ENCODE measurements at places on chromosomes 2 and 18.

DNA sequence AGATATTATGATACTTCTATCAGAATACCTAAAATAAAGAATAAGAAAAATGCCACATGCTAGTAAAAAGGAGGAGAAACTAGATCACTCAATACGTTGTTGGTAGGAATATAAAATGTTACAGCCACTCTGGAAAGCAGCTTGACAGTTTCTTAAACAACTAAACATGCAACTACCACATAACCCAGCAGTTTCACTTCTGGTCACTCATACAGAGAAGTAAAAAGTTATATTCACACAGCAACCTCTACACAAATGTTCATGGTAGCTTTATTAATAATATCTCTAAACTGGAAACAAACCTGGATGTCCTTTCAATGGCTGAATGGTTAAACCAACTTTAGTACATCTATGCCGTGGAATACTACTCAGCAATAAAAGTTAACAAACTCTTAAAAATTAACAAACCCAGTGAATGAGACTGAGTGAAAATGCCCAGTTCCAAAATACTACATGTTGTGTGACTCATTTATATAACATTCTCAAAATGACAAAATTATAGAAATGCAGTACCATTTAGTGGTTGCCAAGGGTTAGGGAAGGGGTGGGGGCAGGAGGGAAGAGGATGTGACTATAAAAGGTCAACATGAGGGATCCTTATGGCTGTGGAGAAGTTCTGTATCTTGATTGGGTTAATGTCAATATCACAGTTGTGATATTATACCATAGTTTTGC is 124.1 kb downstream of the MMADHC start:
- DNase-seq = no peak

- no peak for DNase-seq
These were observed 77.6 kb upstream of the OTOF start for GRCh38 chr2:26555246-26556133.

DNA sequence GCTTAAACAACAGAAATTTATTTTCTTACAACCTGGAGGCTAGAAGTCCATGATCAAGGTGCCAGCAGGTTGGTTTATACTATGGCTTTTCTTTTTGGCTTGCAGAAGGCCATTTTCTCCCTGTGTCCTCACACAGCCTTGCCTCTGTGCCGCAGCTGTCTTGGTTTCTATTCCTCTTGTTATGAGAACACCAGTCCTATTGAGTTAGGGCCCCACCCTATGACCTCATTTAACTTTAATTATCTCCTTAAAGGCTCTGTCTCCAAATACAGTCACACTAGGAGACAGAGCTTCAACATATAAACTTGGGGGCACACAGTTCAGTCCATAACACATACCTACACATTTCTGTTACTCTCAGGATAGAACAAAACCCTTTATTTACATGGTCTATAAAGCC is 17.3 kb upstream of the RHOB start:
- no peak for DNase-seq

- DNase-seq = no peak
These were observed 893.9 kb downstream of the SUCLG1 start for GRCh38 chr2:83565181-83565580.

GRCh38 chr2:134244086-134244485 is 9.8 kb upstream of the MGAT5 start:
- DNase-seq = no peak

GRCh38 chr18:53556450-53556849 is 668.0 kb downstream of the MBD2 start:
- no peak for DNase-seq

GRCh38 chr2:205216092-205216491 is 466.2 kb upstream of the NRP2 start:
- DNase-seq = no peak

DNA sequence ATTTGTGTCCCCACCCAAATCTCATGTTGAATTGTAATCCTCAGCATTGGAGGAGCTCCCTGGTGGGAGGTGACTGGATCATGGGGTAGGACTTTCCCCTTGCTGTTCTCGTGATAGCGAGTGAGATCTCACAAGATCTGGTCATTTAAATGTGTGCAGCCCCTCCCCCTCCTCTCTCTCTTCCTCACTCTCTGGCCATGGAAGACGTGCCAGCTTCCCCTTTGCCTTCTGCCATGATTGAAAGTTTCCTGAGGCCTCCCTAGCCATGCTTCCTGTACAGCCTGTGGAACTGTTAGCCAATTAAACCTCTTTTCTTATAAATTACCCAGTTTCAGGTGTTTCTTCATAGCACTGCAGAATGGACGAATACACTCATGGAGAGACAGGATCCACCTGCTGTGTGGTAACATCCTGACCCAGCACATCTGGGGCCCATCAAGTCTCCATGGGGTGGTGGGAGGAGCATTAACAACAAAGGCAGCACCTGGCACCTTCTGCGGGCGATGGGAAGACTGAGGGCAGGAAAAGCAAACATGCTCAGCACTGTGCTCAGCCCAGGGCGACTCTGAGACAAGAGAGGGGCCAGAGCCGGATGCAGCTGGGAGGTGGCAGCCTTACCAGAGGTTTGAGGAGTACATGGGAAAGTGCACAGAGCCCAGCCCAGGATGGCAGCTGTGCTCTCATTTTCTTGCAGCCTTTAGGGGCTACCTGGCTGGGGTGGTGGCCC is 16.2 kb upstream of the ALPP start:
- DNase-seq = no peak

GRCh38 chr2:236177967-236178889 is 10.0 kb upstream of the GBX2 start:
- DNase-seq = peak; percentile 32

DNA sequence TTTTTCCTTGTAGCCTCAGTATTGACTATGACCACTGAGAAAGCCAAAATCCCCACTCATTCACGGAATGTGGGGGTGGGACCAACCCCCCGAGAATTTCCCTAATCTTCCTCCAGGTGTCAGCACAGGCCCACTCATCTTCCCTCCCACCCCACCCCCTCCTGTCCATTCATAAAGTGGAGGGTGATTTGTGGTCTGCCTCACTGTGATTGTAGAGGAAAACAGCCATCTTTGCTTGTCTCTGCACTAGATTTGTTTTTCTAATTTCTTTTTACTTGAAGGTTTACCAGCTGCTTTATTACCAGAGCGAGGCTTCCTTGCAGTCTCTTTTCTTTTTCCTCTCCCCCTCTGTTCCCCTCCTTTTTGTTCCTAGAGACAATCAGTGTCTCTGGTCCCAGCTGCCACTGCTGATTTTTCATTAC is 171.8 kb downstream of the ICOS start:
- DNase-seq = peak; percentile 44

DNA sequence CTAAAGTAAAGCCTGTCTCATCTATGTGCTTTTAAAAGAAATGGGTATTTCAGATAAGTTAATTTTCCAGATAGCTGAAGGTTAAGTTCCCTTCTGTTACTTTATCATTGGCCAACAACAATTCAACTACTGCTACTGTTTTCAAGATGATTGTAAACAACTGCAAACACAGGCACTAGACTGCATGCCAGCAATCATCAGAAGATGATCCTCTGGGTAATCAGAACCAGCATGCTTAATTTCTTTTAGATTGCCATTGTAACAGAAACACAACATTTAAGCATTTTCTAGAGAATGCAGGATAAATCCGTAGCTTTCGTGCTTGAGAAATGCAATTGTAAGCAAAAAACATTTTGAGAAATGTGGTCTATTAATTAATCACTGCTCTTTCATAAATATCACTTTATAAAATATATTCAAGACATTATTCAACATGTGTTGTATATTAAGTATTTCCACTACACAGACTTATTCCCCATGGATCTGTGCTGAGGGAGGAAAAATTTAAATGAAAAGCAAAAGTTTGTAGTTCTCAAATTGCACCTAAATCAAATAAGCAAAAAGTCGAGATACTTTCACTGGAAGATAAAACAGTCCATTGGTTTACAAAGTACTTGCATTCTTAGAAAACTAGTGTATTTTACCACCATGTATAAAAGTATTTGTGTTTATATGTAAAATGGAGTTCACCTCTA is 133.7 kb downstream of the ATL2 start:
- no peak for DNase-seq

DNA sequence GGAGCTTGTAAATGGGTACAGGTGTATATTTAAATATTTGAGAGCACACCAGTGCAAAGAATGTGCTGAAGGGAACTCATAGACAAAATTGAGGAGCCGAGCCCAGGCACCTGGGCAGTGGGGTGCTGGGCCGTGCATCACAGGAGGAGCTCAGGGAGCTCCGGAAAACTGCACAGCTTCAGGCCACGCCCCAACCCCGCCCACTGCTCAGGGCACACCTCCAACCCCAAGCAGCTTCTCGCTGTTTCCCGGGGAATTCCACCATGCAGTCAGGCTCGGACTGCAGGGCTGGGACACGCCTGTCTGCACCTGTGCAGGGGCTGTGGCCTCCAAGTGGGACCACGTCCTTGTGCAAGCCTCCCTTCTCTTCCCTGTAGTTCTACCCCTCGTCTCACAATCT is 243.0 kb downstream of the HDAC4 start:
- DNase-seq = no peak

DNA sequence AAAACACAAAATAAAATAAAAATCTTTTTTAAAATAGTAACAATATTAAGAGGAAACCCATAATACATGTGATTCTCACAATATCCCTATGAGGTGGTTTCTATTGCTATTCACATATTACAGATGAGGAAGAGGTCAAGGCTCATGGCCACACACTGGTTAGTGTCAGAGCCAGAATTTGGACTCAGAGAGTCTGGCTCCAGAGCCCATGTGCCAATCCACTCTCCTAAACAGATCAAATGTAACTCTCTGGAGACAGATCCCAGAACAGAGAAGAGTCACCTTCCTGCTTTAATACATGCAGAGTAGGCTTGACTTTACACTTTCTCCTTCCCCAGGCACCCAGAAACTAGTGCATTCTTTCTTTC is 10.1 kb upstream of the SLC11A1 start:
- no peak for DNase-seq

DNA sequence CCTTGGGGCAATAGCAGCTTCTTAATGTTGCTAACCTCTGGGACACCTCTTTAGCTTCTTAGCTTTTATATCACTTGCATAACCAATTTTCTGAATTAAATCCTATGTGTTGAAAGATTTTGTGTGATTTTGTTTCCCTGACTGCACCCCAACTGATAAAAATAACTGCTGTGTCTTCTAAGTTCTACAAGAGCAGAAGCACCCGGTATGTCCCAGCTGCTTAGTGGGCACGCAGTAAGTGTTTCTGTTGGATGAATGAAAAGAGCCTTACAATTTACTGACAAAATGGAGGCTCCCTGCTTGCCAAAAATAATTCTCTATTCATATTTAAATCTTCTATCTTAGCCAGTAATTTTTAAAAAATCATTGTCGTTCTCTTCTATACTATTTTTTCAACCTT is 53.1 kb upstream of the GALNT5 start:
- no peak for DNase-seq

DNA sequence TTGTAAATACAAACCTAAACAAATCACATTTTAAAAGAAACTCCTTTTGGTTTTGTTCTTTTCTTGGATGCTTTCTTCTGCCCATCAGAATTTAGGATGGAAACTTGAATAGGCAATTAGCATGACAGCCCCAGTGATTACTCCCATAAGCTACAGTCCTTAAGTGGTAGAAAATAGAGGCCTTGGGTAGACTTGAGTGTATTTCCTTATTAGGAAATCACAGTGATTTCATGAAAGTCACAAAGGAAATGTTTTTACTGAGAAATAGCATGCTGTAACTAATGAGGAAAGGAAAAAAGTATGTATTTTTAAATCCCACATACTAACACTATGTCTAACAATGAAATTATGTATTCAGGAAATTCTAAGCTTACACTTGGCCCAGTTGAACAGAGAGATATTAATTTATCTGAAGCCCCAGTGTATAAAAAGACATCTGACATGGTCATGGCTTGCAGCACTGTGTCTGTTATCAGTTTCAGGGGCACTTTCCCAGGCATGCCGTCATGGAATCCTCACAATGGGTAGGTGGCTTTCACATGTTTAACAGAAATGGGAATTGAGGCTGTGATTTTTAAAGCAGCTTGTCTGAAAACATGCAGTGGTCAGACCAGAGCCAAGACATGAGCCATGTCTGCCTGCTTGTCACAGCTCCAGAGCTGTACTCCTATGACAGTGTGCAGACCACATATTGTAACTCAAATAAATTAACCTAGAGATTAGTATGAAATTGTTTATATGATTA is 79.7 kb upstream of the TRIB2 start:
- no peak for DNase-seq

GRCh38 chr2:119290859-119291587 is 67.4 kb downstream of the STEAP3 start:
- peak; percentile 25 for DNase-seq

GRCh38 chr2:127107622-127107999 is 657 bp upstream of the BIN1 start:
- DNase-seq = no peak

GRCh38 chr18:63808125-63808524 is 32.9 kb downstream of the SERPINB7 start:
- no peak for DNase-seq

- DNase-seq = no peak
These were observed 30.9 kb upstream of the COL5A2 start for GRCh38 chr2:189210250-189211087.

DNA sequence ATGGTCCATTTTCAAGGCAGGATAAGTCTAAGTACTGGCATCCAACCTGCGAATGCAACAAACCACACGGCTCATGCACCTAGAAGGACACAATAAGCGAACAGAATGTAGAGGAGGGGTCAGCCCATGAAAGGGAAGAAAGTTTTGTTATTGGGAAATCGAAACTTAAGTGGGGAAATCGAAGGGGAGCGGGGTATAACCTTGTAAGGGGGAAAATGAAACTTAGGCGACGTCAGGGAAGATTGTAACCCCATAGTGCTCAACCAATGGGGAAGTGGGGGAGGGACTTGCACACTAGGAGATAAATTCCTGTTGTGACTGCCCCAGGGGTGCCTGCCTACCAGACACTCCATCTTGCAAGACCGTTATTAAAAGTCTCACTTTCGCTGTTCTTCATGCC is 15.6 kb upstream of the OTOF start:
- no peak for DNase-seq

- DNase-seq = no peak
These were observed 333.3 kb downstream of the HRH4 start for GRCh38 chr18:24793742-24794141.

- DNase-seq = no peak
These were observed 72.9 kb downstream of the BIN1 start for GRCh38 chr2:127034051-127034450.

DNA sequence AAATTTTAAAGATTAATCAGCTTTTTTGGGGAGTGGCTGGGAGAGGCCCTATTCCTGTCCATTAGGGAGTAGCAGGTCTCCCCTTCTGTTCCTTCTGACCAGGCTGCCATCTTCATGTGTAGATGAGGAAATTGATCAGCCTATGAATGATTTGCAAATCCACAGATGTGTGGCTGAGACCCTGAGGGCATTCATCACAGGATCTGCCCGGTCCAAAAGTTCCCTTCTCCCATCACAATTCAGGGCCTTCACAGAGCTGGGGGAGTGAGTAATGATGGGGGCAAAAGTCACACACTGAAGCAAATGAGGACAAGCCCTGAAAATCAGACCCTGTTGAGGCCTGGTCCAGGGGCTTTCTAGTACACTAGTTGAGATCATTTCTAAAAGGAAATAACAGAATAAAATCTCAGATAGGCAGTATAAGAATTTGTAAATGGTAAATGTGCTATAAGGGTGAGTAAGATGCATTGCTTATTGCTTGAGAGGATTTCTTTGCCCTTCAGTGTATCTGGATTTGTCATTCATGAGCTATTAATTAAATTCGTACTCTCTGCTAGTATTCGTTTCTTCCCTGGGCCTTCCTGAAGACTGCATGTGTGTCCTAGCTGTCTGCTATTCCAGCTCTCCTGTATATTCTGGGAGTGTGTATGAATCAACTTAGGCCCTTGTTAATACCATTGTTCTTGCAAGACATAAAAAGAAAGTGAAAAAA is 53.2 kb downstream of the SETBP1 start:
- DNase-seq = no peak
